NCI-H187 (cell line): ENCODE measurements at places on chromosomes 1 and 21.

GRCh38 chr1:198845271-198845670, 206.4 kb downstream of the PTPRC start:
- DNase-seq = no peak

DNA sequence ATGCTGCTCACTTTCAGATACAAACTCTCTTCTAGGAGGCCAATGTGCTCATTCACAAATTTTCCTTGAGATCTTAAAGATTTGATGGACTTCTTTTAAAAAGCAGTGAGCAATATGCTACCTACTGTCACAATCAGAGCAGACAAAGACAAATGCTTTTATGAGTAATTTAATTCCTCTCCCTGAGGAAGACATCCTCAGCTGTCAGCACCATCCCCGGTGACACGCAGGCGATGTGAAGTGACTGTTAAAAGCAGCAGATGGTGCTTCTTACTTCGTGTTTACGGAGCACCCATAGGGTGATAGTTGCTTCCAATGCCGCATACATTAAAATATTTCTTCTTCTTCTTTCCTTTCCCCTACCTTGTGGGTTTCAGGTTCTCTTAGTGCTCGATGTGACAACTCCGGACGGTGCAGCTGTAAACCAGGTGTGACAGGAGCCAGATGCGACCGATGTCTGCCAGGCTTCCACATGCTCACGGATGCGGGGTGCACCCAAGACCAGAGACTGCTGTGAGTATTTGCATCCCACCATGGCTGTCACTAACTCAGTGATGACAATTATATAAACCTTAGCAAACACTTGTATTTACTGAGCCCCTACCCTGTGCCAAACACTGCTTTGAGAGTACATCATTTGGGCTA, 29.1 kb downstream of the LAMC2 start:
- peak; percentile 87 for DNase-seq

DNA sequence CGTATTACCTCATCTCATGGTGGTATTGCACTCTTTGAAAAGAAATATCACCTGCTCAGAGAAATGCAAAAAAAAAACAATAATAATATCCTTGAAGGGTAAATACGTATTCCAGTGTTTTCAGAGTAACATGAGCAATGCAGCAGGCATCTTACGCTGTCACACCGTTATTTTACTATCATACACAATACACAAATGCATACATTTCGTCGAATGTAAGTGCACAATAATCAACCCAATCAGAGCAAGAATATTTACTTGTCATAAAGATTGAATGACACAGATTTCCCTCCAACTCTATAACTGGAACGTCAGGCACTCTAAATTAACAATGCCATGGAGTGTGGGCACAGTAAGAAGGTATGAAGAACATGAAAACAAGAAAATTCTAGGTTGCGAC, 1050.1 kb downstream of the PLA2G4A start:
- DNase-seq = peak; percentile 11

- no peak for DNase-seq
Observed at GRCh38 chr1:223659711-223660110, 5.8 kb downstream of the CAPN8 start.

DNA sequence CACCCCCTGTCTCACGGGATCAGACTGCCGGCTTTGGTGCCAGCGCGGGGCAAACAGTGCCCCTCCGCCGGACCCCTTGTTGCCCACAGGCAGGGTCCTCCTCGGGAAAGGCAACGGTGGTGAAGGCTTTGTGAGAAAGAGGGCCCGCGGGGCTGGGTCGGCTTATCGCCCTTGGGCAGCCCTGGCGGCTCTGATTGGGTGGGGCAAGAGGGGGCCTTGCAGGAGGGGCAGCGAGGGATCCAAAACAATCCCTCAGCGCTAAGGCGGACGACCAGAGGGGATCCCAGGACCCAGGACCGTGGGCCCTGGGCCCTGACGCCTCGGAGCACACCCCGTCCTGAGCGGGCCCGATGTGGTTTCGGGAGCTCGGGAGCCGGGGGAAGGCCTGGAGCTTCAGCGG, 3.9 kb upstream of the ZNF678 start:
- no peak for DNase-seq

- DNase-seq = no peak
Observed at GRCh38 chr1:87844251-87844650, 515.6 kb downstream of the LMO4 start.

DNA sequence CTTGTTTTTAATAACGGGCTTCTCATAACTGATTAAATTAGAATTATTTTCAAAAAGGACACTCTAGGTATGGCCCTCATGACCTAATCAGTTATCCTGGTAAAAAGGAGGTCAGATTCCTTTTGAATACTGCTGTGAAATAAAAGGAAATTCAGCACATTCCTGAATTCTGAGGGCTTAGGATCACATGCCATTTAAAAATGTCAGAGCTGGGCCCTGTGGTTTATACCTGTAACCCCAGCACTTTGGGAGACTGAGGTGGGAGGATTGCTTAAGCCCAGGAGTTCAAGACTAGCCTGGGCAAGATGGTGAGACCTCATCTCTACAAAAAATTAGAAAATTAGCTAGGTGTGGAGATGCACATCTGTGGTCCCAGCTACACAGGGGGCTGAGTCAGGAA, 18.0 kb upstream of the RABGGTB start:
- DNase-seq = no peak

- DNase-seq = no peak
Observed at GRCh38 chr21:35628316-35628715, 432.0 kb downstream of the SETD4 start.

GRCh38 chr1:147473733-147474049, 67.6 kb upstream of the BCL9 start:
- no peak for DNase-seq

- DNase-seq = no peak
Observed at GRCh38 chr1:16054598-16055540, 11.3 kb downstream of the CLCNKB start.

DNA sequence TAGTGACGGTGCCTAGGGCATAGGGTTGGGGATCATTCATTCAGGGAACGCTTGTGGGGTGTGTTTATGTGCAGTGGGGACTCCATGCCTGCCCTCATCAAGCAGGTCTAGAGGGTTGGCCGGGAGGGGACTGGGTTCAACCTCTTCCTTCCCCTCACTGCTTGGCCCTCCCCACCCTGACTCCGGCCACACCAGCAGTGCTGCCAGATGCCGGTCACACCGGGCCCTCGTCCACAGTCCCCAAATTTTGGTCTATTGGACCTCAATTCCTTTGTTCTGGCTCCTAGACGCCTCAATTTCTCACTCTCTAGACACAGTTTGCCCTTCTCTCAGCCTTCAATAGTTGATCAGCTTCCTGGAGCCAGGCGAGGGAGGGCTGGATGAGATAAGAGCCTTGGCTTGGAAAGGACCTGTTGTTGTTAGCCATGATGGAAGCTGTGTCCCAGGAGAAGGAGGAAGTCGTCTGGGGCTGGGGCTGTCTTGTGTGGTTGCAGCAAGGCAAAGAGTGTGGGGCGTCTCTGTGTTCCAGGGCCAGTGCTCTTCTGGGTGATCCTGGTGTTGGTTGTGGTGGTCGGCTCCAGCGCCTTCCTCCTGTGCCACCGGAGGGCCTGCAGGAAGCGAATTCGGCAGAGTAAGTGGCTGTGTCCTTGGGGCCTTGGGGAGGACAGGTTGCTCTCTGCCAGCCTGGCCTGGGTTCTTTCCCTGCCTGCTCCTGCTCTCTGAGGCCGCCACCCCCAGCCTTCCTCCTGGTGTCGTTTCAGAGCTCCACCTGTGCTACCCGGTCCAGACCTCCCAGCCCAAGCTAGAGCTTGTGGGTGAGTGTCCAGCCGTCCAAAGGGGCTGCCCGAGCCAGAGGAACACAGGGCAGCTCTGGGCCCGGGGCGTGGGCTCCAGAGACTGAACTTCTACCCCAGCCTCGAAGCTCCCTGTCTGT, 41.1 kb upstream of the TNFRSF1B start:
- DNase-seq = no peak

DNA sequence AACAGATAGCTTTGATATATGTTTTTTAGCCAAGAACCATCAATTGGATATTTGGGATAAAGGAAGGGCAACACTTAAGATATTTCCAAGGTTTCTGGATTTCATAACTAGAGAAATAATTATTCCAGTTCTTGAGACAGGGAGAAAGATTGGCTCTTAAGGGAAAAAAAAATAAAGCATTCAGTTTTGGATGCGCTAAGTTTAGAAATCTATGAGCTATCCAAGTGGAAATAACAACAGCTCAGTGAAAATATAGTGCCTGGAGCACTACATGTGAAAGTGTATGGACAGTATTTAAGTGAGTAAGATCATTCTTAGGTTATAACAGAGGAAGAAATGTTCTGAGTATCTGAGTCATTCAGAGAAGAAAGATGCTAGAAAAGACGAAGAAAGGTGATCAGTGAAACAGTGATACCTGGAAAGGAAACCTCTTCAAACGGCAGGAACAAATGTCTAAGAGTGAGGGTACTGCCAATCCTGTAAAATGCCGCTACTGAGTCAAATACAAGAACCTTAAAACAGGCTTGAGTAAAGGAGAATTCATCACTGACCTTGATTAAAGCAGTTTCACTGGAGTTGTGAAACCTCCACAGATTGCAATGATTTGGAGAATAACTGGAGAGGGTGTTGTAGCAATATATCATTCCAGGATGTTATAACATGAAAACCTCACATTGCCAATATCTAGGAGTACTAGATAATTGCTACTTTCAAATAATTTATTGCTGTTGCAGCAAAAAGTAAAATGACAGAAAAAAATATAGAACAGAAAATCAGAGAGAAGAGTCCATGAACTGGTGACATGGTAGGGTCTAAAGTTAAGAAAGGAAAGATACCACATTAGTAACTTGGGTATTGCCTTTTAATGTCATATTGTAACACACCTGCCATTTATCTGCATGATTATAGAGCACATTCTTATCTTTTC, 482.1 kb upstream of the RGS18 start:
- DNase-seq = no peak

GRCh38 chr1:212042436-212042835, 6.9 kb downstream of the DTL start:
- DNase-seq = no peak

DNA sequence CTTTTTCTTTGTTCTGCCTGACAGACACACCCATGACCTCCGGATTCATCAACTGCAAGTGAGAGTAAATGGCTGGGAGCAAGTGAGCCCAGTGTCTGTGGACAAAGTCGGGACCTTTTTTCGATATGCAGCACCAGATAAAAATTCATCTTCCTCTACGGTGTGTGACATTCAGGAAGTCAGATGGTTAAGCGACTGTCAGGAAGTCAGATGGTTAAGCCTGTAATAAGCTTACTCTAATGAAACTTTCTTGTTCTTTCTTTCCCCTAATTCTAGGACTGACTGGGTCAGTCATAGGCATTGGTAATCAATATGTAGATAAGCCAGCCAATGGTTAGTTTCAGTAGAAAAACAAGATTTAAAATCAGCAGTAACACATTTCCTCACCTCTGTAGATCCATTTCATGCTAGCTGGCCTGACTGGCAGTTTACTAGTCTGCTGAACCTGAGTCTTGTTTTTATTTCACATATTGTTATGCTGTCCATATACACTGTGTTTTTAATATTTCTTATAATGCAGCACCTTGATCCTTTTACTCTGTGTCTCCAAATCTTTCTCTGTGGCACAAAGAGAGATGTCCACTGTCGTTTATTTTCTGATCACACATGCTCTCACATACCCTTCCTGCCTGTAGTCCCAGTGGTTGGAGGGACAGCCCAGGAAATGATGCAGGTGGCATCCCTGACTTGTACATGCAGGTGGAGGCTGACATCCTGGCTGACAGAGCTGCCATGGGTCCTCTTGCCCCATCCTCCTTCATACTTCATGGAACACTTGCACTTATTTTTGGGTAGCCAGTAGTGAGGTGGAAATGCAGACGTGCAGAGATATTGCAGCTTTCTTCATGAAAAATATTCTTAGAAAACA, 115.8 kb downstream of the VPS13D start:
- DNase-seq = no peak

GRCh38 chr1:42081475-42081874, 71.7 kb upstream of the GUCA2B start:
- no peak for DNase-seq

DNA sequence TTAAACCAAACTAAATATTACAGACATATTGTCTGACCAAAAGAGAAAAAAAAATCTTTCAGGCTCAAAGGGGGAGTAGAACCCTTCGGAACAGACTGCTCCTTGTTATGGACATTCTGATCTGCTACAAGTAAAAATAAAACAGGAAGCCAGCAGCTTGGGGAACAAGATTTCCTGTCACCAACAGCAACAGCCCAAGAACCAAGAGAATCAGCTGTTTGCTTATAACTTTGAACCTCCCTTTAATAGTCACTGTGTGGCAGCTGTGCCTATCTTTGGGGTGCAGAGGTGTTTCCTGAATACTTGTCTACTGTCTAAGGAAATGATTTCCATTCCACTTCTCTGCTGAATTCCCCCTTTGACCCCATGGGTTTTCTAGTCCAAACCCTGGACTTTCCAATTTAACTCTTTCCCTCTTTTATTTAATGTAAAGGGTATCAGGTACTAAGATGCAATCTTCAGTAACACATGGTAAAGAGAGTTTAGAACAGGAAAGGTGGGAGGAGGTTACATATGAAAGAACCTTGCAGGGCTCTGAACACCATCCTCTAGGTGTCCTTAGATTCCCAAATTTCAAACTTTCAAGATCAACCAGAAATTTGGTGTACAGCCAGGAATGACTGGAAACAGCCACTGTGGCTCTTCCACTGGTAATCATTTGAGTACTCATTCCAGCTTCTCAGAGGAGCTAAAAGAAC, 38.6 kb downstream of the GPR3 start:
- no peak for DNase-seq

GRCh38 chr1:56577406-56578137, 1.8 kb downstream of the PLPP3 start:
- DNase-seq = no peak

DNA sequence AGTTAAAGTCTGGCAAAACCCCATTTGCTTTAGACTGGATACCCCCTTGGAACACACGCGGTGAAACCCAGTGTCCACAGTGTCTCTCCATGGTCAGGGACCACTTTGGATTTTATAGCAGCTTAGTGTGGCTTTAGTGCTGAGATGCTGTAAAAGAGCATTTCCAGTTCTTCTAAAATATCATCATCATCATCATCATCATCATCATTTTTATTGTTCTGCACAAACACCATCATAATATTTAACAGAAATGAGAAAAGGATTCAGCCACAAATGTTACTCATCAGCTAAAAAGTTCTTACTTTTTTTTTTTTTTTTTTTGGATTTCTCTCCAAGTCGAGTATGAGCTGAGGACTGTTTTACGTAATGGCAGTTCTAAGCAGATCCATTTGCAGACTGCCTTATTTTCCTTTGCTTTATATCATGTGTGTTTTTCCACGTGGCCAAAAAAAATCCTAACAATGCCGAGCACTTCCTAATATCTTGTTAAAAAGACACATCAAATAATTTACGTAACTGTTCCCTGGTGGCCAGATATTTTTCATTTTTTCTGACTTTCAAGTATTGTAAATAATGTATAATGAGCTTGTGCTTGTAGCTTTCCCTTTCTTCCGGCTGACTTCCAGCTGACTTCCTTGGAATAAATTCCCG, 62.8 kb downstream of the EVA1C start:
- DNase-seq = no peak

DNA sequence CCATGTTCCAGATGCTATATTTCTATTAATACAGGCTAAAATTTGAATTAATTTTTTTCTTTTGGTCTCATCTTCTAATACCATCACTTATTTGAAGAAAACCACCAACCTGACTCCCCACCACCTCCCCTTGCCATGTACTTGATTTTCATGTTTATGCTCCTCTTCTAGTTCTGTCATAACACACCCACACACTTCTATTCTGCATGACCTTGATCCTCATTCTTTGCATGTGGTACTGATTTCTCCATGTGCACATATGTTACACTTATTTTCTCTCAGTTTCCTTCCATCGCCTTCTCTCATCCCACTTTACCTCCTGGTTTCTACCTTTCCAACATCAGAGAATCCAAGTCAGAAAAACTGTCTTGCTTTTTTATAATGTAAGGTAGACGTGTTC, 78.9 kb upstream of the ARID1A start:
- no peak for DNase-seq
